ENCODE measurements at places on chromosomes 5 and 9.
A peak's percentile ranks its signal among the peaks of the same experiment; 100 is the strongest.

DNA sequence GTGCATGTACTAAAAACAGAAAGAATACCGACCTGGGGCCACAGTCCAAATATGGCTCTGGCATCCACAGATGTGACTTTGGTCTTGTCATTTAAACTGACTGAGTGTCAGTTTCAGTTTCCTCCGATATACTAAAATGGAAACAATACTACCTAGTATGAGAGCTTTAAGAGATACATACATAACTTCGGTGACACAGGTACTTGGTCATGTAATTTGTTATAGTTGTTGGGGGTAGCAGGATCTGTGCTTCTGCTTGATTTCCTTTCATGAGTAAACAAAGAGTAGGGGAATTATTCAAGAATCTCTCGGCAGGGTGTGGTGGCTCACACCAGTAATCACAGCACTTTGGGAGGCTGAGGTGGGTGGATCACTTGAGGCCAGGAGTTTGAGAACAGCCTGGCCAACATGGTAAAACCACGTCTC is 32.1 kb downstream of the MTMR12 start:
- H3K27ac ChIP-seq, result no peak overlapping the region
- H3K36me3 ChIP-seq, result no peaks in the 10 kb centered on the region
- H3K27me3 ChIP-seq, result no peaks in the 10 kb centered on the region
- no peak overlapping the region for H3K4me3 ChIP-seq
- H3K4me1 ChIP-seq, result peaks cover 5% of the 10 kb centered on the region

- DNase-seq, result peak; percentile 8
- H3K4me3 ChIP-seq, result no peak overlapping the region
- H3K36me3 ChIP-seq, result no peaks in the 10 kb centered on the region
- no peaks in the 10 kb centered on the region for H3K4me1 ChIP-seq
- H3K27me3 ChIP-seq, result peaks cover 2% of the 10 kb centered on the region
Observed at GRCh38 chr5:135560858-135561257, 17.9 kb downstream of the CXCL14 start.

GRCh38 chr5:172887692-172888091 is 53.6 kb downstream of the ERGIC1 start:
- DNase-seq, result no peak
- H3K36me3 ChIP-seq, result peaks cover 4% of the 10 kb centered on the region
- H3K4me1 ChIP-seq, result no peaks in the 10 kb centered on the region
- no peak overlapping the region for H3K27ac ChIP-seq
- H3K27me3 ChIP-seq, result no peaks in the 10 kb centered on the region

- no peak overlapping the region for H3K4me3 ChIP-seq
- H3K36me3 ChIP-seq, result no peaks in the 10 kb centered on the region
- no peaks in the 10 kb centered on the region for H3K27me3 ChIP-seq
- no peak for DNase-seq
Observed at GRCh38 chr9:87443461-87443860, 54.2 kb upstream of the DAPK1 start.

- H3K4me3 ChIP-seq, result no peak overlapping the region
- no peak for DNase-seq
- H3K36me3 ChIP-seq, result peaks cover 68% of the 10 kb centered on the region
- H3K27me3 ChIP-seq, result no peaks in the 10 kb centered on the region
Observed at GRCh38 chr9:129010267-129010975, 17.7 kb downstream of the SH3GLB2 start.

DNA sequence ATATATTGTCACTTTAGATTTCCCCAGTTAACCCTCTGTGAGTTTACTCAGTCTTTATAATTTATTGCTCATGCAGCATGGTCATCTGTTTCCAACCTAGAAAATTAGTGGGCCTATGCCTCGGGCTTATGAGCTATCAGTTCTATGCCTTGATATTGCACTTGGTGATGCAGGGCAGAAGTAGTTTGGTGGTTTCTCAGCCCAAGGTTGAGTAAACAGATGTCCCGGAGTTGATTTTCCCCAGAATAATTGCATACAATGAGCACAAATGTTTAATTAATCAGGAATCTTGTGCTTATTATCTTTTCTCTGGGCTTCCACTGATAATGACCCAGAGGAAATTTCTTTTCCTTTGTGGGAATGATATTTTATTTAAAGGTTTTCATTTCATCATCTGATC is 474.0 kb downstream of the CCDC171 start:
- no peaks in the 10 kb centered on the region for H3K27me3 ChIP-seq
- no peaks in the 10 kb centered on the region for H3K4me1 ChIP-seq
- no peak overlapping the region for H3K4me3 ChIP-seq

DNA sequence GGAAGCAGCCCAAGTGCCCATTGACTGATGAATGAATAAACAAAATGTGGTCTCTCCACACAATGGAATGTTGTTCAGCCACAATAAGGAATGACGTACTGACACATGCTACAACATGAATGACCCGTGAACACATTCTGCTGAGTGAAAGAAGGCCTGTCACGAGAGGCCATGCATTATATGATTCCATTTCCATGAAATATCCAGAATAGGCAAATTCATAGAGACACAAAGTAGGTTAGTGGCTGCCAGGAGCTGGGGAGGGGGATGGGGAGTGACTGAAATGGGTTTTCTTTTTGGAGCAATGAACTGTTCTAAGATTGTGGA is 41.4 kb downstream of the BICD2 start:
- no peak for DNase-seq
- H3K4me1 ChIP-seq, result no peaks in the 10 kb centered on the region
- H3K27me3 ChIP-seq, result no peaks in the 10 kb centered on the region
- no peak overlapping the region for H3K27ac ChIP-seq
- peaks cover 71% of the 10 kb centered on the region for H3K36me3 ChIP-seq

DNA sequence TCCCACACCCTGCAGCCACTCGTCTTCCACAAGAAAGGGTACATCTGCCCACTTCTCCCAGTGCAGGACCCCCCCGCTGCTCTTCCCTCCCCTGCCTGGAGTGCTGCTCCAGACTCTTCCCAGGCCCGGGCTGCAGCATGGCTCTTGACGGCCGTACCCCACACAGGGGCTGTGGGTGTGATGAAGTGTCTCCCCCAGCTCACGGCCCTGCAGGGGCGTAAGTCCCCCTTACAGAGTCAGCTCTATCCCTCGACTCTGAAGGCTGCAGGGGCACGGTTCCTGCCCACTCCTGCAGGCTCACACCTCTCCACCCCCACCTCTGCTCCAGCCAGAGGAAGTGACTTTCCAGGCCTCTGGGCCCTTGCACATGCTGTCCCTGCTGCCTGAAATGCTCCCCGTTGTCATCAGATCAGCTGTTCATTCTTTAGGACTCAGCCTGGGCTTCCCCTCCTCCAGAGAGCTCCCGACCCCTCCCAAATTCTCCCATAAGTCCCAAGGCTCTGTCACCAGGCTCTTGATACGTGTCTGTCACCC is 180.6 kb upstream of the IER5L start:
- H3K27me3 ChIP-seq, result no peaks in the 10 kb centered on the region
- no peak overlapping the region for H3K27ac ChIP-seq
- no peaks in the 10 kb centered on the region for H3K36me3 ChIP-seq
- no peak for DNase-seq
- no peaks in the 10 kb centered on the region for H3K4me1 ChIP-seq
- no peak overlapping the region for H3K4me3 ChIP-seq

DNA sequence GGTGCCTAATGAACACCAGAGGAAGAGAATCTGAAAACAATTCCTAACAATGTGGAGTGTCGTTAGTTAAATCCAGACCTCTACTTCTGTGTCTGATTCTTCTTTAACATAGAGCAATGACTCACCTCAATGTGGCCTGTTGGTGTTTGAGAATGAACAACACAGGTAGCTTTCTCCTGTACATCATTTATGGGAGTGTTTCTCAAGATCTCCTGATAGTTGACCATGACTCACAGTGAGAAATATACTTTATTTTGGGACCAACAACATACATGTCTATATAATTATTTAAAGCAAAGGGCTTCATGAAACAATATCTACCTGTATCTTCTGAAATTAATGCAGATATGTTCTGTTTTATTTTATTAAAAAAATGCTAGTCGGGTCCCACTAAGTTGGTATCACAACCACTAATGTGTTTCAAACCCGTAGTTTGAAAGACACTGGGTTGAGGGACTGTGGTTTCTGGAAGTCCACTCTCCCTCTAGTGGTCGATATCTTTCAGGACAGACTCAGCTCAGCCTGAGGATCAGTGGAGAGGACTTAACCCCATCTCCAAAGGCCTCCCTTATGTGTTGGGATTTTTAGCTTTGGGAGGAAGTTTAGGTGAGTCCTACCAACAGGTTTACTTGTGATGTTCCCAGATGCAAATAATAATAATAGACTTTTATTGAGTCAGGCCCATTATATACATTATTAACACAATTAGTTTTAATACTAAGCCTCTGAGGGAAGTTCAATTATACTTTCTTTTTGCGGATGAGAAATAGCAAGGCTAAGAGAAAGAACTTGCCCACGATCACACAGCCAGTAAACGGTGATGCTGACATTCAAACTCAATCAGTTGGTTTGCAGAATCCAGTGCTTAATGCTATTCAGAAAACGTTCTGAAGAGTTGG is 70.0 kb upstream of the KLF9 start:
- H3K27me3 ChIP-seq, result no peaks in the 10 kb centered on the region
- H3K4me3 ChIP-seq, result no peak overlapping the region
- no peak overlapping the region for H3K27ac ChIP-seq
- no peaks in the 10 kb centered on the region for H3K4me1 ChIP-seq

GRCh38 chr5:139137697-139138096 is 60.5 kb downstream of the SIL1 start:
- no peak for DNase-seq
- no peaks in the 10 kb centered on the region for H3K4me1 ChIP-seq
- no peak overlapping the region for H3K27ac ChIP-seq
- no peaks in the 10 kb centered on the region for H3K27me3 ChIP-seq
- H3K4me3 ChIP-seq, result no peak overlapping the region

- no peak overlapping the region for H3K27ac ChIP-seq
- DNase-seq, result no peak
- peaks cover 50% of the 10 kb centered on the region for H3K36me3 ChIP-seq
- H3K4me1 ChIP-seq, result no peaks in the 10 kb centered on the region
- no peak overlapping the region for H3K4me3 ChIP-seq
Observed at GRCh38 chr9:128494108-128494745, 10.3 kb upstream of the GLE1 start.

DNA sequence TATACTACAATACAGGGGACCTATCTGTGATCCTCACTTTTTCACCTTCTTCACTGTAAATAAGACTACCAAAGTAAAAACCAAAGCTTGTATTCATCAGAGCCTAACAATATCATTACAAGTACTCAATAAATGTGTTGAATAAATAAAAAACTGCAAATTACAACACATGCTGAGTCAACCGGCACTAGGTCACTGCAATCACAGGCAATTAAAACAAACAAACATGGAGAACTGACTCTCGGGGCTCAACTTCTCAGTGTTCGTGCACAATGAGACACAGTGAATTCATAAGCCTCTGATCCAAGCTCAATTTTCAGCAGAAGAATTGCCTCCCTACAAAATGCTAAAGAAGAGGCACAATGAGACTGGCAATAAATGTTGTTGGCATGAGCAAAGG is 69.2 kb downstream of the CDK5RAP2 start:
- peaks cover 29% of the 10 kb centered on the region for H3K36me3 ChIP-seq
- no peaks in the 10 kb centered on the region for H3K4me1 ChIP-seq
- no peak overlapping the region for H3K4me3 ChIP-seq
- no peak overlapping the region for H3K27ac ChIP-seq
- DNase-seq, result no peak
- no peaks in the 10 kb centered on the region for H3K27me3 ChIP-seq

DNA sequence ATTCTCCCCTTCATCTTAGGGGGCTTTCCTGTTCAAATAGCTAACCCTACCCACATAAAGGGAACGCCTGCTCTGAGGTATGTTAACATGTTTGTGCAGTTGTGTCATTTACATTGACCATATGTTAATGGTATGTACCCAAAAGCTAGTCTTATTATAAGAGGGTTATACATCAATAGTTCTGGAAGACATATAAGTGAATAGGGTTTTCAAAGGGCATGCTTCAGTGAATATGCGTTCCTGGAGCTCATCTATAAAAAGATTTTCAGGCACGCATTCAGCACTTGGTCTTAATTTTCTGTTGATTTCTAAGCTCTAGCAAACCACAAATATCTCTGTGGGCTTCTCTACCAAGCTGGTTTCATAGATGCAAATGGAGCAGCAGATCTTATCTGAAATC is 766.1 kb downstream of the IRX1 start:
- H3K36me3 ChIP-seq, result no peaks in the 10 kb centered on the region
- no peak for DNase-seq
- no peak overlapping the region for H3K27ac ChIP-seq
- H3K4me3 ChIP-seq, result no peak overlapping the region
- no peaks in the 10 kb centered on the region for H3K27me3 ChIP-seq

- H3K4me3 ChIP-seq, result no peak overlapping the region
- no peak overlapping the region for H3K27ac ChIP-seq
- H3K27me3 ChIP-seq, result no peaks in the 10 kb centered on the region
- H3K4me1 ChIP-seq, result peaks cover 19% of the 10 kb centered on the region
- H3K36me3 ChIP-seq, result no peaks in the 10 kb centered on the region
- DNase-seq, result no peak
Observed at GRCh38 chr9:37407468-37407867, 15.0 kb upstream of the GRHPR start.

- no peaks in the 10 kb centered on the region for H3K27me3 ChIP-seq
- no peak overlapping the region for H3K27ac ChIP-seq
- H3K4me1 ChIP-seq, result peaks cover 6% of the 10 kb centered on the region
- H3K36me3 ChIP-seq, result no peaks in the 10 kb centered on the region
Observed at GRCh38 chr5:132675936-132676689, 2.3 kb downstream of the IL4 start.

DNA sequence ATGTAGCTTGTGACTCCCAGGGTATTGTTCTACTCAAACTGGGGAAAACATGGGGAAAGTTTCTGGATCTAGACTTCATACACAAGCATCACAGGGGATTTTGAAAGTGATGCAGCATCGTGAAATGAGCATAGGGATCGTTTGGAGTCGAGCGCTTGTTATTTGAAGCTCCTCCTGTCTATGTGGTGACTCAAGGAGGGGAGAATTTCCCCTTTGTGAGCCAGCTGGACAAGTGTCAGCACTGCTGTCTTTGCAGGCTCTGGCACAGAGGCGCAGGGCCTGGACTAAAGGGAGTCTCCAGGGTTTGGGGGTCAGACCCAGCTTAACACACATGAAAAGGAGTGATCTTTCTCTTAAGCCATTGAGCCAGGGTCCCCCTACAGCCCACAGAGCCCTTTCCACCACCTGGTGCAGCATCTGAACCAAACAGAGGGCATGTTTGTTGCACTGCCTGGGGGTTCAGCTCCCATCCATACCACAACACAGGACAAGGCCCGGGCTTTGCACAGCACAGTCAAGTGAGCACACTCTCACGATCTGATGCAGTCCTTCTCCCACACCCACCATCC is 51.0 kb downstream of the IRF1 start:
- H3K27me3 ChIP-seq, result no peaks in the 10 kb centered on the region
- H3K4me3 ChIP-seq, result no peak overlapping the region
- peak overlapping the region; percentile 63 for H3K27ac ChIP-seq
- peaks cover 64% of the 10 kb centered on the region for H3K4me1 ChIP-seq
- H3K36me3 ChIP-seq, result peaks cover 5% of the 10 kb centered on the region
